NCI-H774 (cell line): ENCODE measurements at places on chromosomes 13 and 19.

DNA sequence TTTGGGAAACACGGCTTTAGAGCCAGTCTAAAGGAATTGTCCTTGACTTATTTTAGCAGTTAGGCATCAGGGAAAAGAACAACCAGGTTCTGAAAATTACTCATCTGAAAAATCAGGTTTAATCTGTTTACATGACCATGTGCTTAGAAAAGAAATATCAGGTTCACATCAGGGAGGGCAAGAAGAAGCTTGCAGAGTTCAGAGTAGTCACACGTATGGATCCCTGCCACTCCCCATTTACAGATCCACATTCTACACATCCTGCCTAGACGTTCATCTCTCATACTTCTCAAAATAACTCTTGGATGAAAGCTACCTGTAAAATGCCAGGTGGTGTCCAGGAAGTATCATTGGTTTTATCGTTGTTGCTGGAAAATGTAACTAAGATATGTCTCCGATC lies 14.0 kb upstream of the PHF11 start:
- DNase-seq = no peak

DNA sequence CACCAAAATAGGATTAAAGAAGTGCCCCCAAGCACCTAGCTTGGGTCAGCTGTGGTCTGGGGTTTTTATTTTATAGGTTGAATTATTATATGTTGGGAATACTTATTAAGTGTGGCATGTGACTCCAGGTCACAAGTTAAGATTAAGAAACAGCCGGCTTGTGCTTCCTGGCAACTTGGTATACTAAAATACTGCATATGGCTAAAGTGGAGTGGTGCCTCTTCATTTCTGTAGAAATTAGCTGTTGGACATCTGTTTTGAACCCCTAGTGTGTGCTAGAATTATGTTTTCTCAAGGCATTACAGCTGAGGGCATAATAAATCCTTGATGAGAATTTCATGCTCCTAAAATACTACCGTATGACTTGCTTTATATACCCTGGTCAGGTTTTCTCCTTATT lies 286.6 kb downstream of the SHISA2 start:
- no peak for DNase-seq

DNA sequence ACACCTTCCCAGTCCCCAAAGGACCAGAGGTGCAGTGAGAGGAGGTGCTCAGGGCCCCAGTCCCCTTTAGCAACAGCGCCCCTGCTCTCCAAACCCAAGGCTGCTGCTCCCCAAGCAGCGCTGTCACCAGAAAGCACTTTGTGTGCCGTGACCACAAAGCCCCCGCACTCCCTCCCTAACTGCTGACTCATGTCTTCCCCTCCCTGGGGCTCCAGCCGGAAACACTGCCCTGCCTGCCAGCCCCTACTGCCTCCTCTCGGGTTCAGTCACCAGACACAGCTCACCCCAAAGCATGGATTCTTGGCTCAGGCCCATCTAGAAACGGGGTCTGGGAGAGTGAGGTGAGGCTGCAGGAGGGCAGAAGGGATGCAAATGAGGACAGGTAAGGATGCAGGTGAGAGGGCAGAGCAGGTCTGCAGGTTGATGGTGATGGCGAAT lies 4.9 kb upstream of the TNFSF14 start:
- DNase-seq = no peak

DNA sequence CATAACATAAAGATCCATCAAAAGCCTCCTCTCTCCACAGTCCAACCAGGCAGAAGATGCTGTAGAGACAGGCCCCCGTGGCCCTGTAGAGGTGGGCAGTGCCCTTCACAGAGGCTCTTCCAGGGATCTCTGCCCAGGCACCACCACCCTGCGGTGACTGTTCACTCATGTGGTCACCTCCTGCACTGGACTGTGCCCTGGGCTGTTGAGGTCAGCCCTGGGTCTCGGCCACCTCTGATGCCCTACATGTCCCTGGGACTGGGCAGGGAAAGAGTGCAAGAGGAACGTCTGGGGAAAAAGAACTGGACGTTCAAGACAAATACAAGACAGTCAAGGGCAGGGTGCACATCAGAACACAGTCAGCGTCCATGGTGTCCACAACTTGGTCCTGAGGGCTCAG lies 22.3 kb downstream of the PEPD start:
- no peak for DNase-seq

DNA sequence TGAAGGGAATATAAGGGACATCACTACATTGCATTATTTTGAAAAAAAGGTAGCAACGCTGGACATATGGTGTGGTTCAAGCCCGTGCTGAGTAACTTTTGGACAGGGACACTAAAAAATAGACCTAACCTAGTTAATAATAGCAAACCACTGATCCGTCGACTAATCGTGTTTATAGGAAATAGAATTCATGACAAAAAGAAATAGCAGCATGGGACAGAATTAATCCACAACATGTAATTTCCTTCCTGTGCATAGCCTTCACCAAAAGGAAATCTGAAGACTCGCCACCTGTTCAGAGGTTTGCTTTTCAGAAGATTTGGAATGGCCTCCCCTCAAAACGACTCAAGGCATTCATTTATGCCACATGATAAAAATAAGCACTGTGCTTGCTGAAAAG lies 128.7 kb downstream of the FGF14 start:
- no peak for DNase-seq

GRCh38 chr13:110119935-110120905 lies 186.7 kb downstream of the COL4A1 start:
- DNase-seq = no peak

DNA sequence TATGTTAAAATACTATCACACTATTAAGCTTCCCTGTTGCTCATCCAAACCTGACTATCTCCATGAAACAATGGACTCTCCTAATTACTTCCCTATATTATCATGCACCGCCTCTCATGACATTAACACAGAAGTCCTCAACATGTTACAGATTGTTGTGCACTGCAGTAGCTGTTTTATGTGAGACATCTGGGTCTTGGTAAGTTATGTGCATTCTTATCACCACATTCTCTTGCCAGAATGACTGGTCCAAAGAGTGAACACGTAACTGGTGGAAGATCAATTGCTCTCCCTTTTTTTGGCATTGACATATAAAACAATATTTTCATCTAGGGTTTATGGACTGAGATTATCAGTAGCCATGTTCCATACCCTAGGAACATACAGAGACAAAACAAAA lies 59.4 kb downstream of the POSTN start:
- no peak for DNase-seq

- DNase-seq = no peak
Observed at GRCh38 chr13:61777271-61777670, 361.6 kb upstream of the PCDH20 start.

DNA sequence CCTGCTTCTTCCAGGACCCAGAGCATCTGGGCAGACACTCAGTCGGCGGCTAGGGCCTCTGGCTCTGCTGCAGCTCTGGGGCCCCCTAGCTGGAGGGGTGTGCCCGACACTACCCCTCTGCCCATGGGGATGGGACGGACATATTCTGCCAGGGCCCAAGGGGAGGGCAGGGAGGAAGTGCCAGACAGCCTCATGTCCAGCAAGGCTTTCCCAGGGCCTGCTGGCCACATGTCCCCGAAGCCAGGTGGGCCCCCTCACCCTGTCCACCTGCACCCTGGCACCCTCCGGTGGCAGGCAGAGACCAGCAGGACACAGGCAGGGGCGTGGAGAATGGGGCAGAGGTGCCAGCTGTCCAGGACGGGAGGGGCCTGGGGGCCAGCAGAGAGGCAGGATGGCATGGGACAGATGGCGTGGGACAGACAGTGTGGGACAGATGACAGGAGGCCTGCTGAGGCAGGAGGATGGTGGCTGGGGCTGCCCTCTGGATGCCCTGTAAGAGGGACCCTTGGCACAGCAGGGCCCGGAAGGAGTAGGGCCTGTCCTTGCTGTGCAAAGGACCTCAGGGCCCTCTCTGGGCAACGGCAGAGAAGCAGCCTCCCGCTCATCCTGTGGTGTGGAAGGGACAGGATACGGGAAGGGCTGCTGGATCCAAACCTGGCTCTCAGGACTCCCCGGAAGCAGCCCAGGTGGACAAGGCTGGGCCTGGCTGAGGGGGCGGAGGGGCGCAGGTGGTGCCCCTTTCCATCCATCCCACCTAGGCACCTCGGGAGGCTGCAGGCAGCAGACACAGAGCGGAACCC lies 29.1 kb downstream of the CEBPG start:
- no peak for DNase-seq

- DNase-seq = no peak
Observed at GRCh38 chr13:22232186-22232585, 561.3 kb downstream of the FGF9 start.

DNA sequence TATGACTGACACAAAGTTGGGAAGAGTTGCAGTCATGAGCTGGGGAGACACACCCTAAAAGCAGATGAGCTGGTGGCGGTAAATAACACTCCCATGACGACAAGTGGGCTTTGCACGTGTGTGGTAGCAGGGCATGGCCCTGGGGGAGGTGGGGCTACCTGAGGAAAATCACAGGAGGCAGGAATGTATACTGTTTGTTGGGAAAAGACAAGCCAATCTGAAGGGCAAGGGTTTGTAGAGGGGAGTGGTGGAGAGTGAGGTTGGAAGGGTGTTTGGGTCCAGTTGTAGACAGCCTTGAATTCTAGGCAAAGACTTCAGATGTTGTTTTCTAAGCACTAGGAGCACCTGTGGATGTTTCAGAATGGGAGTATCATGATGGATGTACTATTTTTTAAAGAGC lies 151.6 kb downstream of the TM9SF2 start:
- no peak for DNase-seq

DNA sequence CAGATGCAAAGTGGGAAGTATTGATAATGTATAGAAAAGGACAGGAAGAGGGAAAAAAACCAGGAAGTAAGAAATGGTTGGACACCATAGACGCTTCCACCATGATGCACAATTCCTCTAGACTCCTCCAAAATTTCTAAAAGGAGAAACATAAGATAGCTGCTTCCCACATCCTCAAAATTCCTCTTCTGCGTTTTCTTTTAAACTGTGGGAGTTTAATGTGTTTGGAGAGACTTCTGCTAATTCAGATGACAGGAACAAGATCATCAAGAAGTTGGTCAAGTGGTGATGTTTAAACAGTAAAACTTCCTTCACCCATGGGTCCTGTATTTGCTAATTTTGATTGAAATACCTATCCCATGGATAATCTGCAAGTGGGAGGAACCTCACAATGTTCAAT lies 130.2 kb downstream of the IRS2 start:
- DNase-seq = no peak

DNA sequence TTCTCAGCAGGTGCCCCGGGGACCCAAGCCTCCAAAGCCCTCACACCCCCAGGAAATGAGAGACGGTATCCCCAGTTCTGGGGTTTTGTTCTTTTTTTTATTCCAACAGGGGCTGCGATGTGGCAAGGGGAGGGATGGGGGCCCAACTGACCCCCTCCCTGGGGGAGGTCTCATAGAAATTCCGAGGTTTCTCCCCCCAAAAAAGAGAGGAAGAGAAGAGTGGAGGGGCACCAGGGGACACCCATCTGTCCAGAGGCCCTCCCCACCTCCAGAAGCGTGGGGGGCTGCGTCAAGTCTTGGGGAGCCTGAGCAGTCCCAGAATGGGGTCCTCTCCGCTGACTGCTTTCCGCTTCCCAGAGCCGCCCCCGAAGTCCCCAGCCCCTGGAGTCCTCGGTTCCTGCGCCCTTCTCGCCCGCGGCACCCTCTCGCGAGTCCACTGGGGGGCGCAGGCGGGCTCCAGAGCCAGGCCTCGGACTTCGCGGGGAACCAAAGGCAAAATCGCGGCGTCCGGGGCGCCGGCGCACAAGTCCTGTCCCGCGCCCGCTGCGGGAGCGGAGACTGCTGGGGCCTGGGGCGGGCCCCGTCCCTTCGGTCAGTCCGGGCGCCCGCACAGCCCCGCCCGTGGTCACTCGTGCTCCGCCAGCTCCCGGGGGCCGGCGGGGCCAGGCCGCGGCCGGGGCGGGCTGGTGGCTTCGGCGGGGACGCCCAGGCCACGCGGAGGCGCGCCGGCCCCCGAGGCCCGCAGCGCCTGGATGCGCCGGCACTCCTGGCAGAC lies 4.4 kb upstream of the ATP1A3 start:
- DNase-seq = peak; percentile 16

DNA sequence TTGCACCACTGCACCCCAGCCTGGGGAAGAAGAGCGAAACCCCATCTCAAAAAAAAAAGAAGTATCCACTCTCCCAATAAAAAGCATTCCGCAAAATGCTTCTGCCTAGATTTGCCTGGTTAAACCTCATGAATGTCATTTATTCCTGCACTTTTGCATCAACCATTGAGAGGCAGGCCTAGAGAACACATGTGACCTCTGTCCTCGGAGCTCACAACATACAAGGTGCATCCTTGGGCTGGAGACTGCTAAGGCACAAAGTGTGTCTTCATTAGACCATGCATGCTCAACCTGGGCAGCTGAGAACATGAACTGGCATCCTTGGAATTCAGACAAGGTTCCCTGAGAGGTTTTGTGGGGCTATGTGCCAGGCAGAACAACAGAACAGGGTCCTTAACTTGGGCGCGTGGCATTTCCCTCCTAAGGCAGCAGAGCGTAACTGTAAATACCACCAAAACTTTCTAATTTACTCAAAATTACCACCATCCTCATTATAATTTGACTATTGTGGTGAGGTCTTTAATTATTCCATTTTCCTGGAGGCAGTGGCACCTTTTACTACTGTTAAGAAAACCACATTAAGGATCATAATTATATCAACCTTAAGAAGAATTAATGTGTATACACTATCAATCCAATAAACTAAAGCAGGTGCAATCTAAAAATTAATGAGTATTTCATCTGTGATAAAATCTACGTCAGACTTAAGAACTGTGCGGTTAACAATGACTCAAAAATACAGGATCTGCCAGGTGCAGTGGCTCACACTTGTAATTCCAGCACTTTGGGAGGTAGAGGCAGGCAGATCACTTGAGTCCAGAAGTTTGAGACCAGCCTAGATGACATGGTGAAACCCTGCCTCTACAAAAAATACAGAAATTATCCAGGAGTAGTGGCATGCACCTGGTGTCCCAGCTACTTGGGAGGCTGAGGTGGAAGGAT lies 13.8 kb downstream of the RCBTB1 start:
- no peak for DNase-seq

DNA sequence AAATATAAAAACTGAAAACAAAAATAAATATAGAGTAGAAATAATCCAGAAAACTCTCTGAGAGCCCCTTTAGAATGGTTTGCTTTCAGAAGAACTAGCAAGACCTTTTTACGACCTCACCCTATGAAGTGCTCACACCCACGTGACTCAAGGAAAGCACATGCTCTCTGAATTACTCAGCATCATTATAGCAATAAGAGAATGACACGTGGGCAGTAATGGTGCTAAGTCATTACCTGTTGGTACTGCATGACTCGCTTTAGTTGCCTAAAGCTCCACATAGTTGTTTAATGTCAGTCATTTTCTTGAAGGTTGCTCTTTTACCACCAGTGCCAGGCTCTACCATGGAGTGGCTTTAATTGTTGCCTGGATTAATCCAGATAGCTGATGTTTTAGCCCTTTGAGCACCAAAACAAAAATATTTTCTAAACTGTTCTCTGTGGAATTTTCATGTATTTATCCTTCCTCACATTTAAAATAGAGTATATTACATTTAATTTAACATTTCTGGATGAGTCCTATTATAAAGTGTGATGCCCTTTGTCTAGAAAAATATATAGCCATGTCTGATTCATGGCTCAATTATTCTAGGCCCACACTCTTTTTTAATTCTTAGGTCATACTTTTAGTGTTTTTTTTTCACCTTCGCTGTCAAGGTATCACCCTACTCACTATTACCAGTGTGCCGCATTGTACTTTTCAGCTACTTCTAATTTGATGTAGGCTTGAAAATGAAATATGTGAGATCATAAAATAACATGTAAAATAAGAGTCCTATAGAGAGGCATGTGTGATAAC lies 56.8 kb downstream of the THSD1 start:
- no peak for DNase-seq

- no peak for DNase-seq
Observed at GRCh38 chr13:46211116-46211482, 629 bp upstream of the LRRC63 start.

GRCh38 chr13:37040789-37041188 lies 18.7 kb downstream of the SUPT20H start:
- no peak for DNase-seq

GRCh38 chr19:17522988-17523872 lies 11.8 kb downstream of the PGLS start:
- DNase-seq = no peak
